ENCODE measurements at places on chromosomes 3 and 15.
A peak's percentile ranks its signal among the peaks of the same experiment; 100 is the strongest.

GRCh38 chr15:64891561-64891960 lies 20.1 kb upstream of the ANKDD1A start:
- DNase-seq: peak; percentile 23

GRCh38 chr15:77869021-77869895 lies 208.3 kb downstream of the TBC1D2B start:
- DNase-seq: no peak

GRCh38 chr3:128073807-128074206 lies 21.6 kb downstream of the SEC61A1 start:
- DNase-seq: no peak

DNA sequence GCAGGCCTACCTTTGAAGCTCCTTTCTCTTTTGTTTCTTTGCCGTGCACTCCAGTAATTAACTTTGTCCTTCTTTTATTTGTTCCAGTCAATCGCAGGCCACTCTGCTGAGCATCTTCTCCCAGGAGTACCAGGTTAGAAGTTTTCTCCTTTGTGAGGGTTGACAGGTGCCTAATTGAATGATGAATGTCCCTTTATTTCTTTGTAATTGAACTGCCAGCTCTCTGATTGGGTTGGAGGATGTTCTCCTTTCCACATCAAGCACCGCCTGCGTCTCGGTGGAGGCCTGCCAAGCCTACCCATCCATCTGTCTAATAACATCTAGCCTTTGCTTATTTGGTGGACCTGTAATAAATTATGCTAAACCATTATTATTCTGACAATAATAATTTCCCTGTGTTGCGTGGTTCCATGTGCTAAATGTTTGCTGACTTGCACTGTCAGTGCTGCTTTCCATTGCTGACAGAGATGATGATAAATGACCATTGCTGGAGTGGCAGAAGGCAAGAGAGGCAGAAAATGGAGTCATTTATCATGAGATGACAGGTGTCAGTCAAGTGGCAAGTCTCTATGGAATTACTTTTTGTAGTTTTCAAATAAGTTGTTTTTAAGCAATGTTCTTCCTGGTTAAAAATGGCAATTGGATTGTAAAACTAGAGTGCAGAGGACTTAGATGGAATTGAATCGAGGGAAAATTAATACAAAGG lies 64.9 kb downstream of the CDIN1 start:
- DNase-seq: no peak

DNA sequence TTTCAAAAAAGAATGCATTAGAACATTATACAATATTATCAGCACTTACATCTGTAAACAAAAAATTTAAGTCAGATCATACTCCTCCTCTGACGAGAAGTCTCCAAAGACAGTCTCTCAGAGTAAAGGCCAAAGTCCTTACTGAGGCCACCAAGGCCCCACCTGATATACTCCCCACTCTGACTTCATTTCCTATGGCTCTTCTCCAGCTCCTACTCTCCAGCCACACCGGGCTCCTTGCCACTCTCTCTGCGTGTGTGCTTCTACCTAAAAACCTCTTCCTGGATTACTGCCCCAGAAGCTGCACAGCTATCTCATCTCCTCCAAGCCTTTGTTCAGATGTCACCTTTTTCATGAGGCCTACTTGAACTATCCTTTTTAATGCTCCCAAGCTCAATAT lies 5.0 kb downstream of the DCP1A start:
- no peak for DNase-seq

DNA sequence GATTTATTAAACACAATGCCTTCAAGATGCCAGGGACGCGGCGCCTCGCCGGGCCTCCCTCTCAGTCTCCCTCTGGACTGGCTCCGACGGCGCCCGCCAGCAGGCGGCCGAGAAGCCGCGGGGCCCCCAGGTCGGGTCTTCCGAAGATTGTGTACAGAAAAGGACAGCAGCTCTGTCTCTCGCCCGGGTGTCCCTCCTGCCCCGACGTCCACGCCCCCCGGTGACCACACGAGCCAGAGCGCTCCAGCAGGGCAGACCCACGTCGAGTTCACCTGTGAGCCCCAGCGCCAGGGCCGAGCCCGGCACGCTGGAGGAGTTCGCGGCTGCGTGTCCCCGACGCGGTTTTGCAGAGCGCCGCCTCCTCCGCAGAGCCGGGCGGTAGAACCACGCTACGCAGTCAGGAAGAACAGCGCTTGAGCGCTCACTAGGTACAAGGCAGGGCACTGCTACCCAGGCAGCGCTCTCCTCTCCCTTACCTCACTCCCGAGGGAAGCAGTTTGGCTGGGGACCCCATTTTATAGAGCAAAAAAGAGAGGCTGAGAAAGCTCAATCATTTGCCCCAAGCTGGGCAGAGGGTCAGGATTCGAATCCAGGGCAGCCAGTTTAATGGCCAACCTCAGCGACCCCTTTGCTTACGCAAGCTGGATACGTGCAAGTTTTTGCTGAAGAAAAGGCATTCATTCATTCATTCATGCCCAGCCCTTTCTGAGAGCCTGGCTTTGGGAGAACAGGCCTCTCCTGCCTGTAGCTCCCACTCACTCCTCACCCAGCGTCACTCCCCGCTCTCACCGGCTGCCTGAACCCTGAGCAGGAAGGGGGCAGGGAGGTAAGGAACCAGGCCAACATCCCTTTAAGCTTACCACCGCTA lies 3.0 kb upstream of the TLE3 start:
- no peak for DNase-seq

- DNase-seq: no peak
These were observed 123.5 kb upstream of the SAMMSON start for GRCh38 chr3:69876073-69876472.

GRCh38 chr3:192042116-192042515 lies 581.2 kb downstream of the PYDC2 start:
- DNase-seq: peak; percentile 87

DNA sequence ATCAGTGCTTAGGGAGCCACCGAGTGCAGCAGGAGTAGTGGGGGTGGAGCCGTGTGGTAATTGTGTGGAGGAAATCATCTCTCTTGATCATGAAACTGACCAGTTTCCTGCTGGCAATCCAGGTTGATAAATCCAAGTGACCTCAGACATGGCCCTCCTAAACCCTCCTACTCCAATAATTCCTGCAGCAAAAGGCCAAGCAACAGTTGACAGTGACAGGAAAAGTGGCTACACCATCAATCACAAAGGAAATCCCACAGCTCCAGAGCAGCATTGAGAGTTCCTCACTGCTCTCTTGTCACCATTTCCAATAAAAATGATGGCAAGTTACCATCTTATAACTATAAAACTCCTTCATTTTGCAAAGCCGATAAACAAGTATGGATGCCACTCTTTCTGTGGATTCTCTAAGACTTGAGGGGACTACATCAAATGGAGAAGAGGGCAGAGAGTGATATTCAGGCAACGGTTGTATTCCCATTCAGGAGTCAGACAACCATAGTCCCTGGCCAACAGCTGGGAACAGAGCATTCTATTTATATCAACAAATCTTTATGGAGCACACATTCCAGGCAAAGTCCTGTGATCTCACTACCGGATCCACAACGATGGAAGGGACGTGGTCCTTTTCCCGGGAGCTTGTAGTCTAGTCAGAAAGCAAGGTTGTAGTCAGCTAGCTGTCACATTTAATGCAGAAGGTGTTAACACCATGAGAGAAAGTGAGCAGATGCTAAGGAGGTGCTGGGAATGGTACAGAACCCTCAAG lies 312.5 kb upstream of the CTNNB1 start:
- DNase-seq: no peak

DNA sequence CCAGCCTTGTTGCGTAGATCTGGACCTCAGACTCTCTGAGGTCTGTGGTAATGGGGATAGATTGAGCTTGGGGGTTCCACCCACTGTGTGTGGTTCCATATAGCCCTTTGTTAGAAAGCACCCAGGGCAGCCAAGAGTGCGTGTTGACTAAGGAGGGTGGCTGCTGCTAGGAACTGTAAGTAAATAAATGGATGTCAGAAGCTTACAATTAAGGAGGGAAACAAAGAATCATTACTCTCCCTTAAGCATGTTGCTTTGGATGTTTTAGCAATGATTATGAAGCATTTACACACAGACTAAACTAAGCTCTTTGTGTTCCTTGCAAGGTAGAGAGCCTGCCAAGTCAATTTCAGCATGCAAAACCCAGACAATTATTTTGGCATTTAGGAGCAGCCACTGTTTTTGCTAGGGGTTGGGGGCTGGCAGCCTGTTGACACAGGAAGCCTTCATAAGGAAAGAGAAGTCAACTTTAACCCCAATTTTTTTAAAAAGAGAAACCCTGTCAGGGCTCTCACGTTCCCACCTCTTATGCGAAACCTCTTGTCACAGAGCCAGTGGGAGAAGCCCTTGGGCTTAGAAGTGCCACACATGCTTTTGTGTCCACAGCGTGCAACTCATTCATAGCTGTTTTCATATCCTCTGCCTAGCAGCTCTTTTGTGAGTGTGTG lies 127.8 kb downstream of the CMSS1 start:
- no peak for DNase-seq

DNA sequence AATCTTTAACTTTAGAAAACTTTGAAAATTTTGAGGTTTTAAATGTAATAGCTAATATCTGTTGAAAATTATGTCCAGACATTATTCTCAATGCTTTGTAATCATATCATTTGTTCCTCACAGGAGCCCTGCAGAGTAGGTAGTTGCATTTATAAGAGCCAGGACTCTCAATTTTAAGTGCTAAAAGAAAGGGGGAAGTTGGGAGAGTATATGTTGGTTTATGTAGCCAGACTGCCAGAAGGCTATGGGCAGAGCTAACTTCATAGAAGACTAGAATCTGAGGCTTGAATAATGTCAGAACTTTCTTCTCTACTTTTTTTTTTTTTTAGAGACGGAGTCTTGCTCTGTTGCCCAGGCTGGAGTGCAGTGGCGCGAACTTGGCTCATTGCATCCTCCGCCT lies 9.1 kb downstream of the VPS8 start:
- no peak for DNase-seq

DNA sequence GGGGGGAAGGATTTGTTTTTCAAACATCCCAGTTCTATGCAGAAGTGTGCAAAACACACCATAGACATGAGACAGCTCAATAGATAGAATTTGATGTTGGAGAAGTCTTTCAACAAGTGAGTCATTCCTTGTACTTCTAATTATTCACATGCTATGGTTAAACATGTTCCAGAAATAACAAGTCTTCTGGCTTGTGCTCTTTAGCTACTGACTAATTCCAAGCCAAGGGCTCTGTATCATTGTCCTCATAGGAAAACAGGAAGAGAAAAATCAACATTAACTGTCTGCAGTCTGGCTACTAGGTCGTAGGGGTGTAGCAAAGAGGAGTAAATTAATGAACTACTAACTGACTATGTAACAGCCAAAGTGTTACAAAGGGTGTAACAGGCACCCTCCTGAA lies 25.8 kb downstream of the LDHAL6B start:
- no peak for DNase-seq

GRCh38 chr15:84911879-84912660 lies 27.6 kb downstream of the SLC28A1 start:
- no peak for DNase-seq

DNA sequence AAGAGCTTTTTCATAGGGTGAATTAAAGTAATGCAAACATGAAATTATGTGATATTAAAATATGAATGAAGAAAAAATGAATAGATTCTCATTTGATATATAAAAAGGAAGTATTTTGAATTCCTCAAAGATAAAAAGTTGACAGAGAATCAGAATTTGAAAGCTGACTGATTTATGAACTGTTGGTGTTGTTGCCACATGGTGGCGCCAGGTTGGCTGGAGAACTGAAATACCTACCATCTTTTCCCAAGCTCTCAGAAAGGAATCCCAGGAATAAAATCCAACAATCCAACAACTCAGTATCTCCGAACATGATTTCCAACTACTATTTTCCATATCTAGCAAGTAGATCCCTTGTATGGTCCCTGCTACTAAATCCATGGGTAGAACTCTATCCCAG lies 3.1 kb downstream of the MYRIP start:
- no peak for DNase-seq

- DNase-seq: no peak
These were observed 43.5 kb downstream of the LPP start for GRCh38 chr3:188197388-188197847.

GRCh38 chr3:44555723-44556122 lies 730 bp downstream of the ZKSCAN7 start:
- DNase-seq: no peak

GRCh38 chr3:23146163-23146562 lies 57.0 kb upstream of the UBE2E2 start:
- DNase-seq: no peak

DNA sequence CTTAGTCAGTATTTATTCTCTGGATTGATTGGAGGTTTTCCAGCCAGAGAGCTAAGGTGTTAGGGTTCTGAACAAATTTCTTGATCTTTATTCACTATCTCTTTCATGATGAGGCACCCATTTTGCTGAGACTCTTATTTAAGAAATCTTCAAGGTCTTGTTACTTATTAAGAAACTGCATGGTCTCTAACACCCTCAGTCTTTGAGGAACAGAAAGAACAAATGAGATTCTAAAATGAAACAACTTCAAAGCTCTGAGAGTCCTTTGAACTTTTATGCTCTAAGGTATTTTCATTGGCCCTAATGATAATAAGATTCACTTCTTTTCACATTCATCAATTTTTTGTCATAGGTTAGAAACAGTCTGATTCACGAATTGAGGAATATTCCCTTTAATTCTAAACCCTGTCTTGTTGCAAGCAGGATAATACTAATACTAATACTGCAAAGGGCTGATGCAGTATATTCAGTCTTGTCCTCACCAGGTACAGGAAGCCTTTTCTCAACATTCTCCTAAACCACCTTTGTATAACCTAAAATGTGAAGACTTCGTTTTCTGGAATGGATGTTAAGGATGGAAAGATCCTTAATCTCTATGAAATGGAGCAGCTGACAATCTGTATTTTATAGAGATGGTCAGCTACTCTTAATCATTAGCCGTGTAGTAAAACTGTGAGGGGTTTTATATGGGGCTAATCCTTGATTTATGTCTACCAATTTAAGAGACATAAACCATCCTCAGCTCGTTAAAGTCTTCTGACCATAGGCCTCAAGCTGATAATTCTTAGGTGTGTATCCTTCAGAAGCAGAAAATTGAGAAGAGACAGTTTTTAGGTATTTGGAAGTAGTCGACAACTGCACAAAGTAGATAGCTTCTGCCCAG lies 198.3 kb downstream of the OTOL1 start:
- DNase-seq: peak; percentile 5

DNA sequence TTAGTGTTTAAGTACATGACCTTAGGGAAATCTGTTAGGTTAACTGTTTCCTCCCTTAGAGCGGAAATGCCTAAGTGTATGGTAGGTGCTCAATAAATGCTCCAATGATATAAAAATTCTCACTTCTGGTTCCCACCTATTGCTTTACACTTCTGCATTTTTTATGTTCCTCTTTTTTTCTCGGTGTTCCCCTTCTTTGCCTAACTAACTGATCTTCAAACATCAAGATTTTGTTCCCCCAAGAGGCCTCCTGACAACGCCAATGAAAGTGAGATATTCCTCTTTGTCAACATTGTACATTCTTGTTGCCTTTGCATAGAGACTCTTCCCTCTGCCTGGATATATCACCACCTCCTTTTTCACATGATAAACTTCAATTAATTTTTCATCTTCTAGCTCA lies 17.4 kb downstream of the SLC35A5 start:
- no peak for DNase-seq

Data from GM12878 (cell line).